Prostate gland (tissue), 2 donors: ENCODE measurements at places on chromosomes 2 and 18.

GRCh38 chr2:11658208-11659114, 11.5 kb downstream of the NTSR2 start:
- H3K4me3 ChIP-seq = no peak overlapping the region
- no peaks in the 10 kb centered on the region for H3K36me3 ChIP-seq
- no peaks in the 10 kb centered on the region for H3K4me1 ChIP-seq

- no peak for DNase-seq
- no peak overlapping the region for H3K4me3 ChIP-seq
- no peak overlapping the region for H3K27ac ChIP-seq
- no peaks in the 10 kb centered on the region for H3K27me3 ChIP-seq
- H3K36me3 ChIP-seq = no peaks in the 10 kb centered on the region
Observed at GRCh38 chr2:179521944-179522343, 257.3 kb upstream of the SESTD1 start.

DNA sequence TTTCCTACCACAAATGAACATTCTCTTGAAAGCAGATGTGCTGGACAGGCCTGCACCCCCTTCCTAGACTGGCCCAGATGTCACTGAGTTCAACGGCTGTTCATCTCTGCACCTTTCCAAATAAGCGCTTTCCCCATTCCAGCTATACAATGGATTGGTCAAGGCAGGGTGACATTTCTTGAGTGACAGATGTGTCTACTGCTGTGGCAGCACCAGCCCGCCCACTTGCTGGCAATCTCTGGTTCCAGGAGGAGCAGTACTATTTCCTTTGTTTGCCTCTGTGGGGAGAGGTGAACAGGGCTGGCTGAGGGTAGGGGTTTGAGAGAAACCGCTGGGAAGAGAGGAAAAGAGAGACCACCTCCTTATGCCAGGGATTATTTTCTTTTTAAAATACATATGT, 269.5 kb upstream of the POU3F3 start:
- H3K4me1 ChIP-seq = no peaks in the 10 kb centered on the region
- no peak overlapping the region for H3K27ac ChIP-seq
- no peak for DNase-seq
- no peak overlapping the region for H3K4me3 ChIP-seq
- H3K36me3 ChIP-seq = no peaks in the 10 kb centered on the region

DNA sequence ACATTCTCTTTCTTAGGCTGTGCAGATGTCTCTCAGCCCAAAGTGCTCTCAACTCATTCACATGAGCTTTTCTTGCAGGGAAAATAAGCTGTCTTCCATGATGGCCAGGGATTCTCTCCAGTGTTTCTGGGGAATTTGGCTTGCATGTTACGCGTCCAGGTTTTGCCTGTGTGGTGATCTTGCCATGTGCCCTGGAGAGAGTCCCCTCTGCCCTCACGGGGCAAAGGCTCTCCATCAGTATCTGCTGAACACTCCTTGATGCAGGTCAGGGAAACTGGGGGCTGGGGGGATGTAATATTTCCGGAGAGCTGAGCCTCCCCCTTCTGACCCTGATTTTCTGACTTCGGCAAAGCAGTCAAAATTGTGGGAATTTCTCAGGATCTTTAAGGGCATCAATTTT, 87.6 kb downstream of the ACKR3 start:
- no peaks in the 10 kb centered on the region for H3K36me3 ChIP-seq
- H3K27me3 ChIP-seq = no peaks in the 10 kb centered on the region
- H3K4me3 ChIP-seq = no peak overlapping the region
- DNase-seq = no peak
- no peak overlapping the region for H3K27ac ChIP-seq

GRCh38 chr18:34729264-34729663, 19.2 kb downstream of the DTNA start:
- H3K36me3 ChIP-seq = no peaks in the 10 kb centered on the region
- no peaks in the 10 kb centered on the region for H3K27me3 ChIP-seq
- no peaks in the 10 kb centered on the region for H3K4me1 ChIP-seq
- H3K27ac ChIP-seq = no peak overlapping the region

DNA sequence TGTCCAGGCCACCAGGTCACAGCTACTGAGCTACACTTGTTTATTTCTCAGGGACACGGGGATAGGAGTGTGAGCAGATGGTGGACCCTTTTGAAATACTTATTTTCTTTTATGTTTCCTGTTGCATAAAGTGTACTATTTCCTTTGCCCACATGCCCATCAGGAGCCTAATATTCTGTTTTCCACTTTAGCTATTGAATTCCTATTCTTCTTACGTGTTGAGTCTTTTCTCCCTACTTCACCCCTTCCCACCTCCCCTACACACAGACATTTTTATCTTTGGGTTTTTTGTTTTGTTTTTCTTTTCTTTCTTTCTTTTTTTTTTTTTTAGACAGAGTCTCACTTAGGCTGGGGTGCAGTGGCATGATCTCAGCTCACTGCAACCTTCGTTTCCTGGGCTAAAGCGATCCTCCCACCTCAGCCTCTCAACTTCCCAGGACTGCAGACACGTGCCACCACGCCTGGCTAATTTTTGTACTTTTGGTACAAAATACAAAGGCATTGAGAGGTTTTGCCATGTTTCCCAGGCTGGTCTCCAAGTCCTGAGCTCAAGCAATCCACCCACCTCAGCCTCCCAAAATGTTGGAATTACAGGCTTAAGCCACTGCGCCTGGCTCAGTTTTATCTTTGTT, 5.2 kb upstream of the GPR55 start:
- DNase-seq = no peak
- H3K4me1 ChIP-seq = no peaks in the 10 kb centered on the region
- no peak overlapping the region for H3K27ac ChIP-seq
- no peaks in the 10 kb centered on the region for H3K36me3 ChIP-seq
- H3K27me3 ChIP-seq = no peaks in the 10 kb centered on the region

DNA sequence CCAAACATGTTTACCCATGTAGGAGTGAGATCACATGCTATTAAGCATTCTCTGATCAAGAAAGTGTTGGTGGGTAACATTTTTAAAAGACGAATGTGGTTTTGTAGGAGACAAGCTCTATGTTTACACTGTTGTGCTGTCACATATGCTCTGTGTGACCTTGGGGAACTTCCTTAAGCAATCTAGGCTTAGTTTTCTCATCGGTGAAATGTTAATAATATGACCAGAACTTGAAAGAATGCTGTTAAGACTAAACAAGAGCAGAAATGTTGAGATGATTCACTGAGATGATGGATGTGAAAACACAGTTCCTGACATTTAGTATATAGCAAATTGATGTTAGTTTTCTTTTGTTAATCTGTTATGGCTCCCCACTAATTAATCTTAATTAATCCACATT, 860.9 kb upstream of the CNTNAP5 start:
- H3K27me3 ChIP-seq = no peaks in the 10 kb centered on the region
- no peak for DNase-seq
- no peak overlapping the region for H3K27ac ChIP-seq
- H3K4me1 ChIP-seq = no peaks in the 10 kb centered on the region

DNA sequence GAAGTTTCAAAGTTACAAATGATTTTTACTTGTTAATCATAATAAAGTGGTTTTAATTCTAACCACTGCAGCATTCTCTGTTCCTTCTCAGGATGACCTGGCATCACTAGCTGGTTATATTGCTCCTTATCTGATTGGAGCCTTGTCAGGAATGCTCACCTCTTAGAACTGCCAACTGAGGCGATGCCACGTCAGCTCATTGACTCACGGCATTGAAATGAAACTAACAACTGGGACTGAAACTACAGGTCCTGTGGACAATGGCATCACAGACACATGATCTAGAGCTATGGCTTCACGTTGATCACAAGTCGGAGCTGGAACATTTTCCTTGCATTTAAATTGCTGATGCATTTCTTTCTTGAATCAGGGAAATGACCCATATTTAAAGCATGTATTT, 54.9 kb upstream of the MAP2 start:
- H3K27me3 ChIP-seq = no peaks in the 10 kb centered on the region
- no peak overlapping the region for H3K4me3 ChIP-seq
- DNase-seq = peak; percentile 95

DNA sequence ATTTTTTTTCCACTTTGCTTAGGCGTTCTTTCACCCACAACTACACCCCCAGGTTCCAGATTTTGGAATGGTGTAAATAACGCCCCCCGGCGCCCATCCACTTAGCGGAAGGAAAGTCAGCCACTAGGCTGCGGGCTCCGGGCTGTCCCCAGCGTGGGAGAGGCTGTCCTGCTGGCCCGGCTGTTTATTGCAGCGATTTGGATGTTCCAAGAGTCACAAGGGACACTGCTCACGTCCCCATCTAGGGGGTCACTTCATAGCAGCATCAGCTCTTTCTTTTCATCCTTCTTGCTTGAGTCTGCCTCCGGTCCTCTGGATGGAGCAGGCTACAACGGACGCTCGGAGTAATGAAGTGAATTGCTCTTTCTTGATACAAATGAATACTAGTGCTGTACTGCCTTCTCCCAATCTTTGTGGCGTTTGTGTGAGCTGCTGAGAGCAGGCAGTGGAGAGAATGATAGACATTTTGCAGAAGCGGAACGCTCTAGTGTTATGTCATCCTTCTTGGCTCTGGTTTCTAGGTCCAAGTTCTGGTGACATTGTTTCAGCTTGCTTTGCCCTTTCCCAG, 50.7 kb upstream of the PAIP2B start:
- no peaks in the 10 kb centered on the region for H3K36me3 ChIP-seq
- no peaks in the 10 kb centered on the region for H3K4me1 ChIP-seq
- H3K27ac ChIP-seq = no peak overlapping the region
- DNase-seq = no peak

- no peak overlapping the region for H3K27ac ChIP-seq
- no peak for DNase-seq
- H3K27me3 ChIP-seq = no peaks in the 10 kb centered on the region
Observed at GRCh38 chr18:67232991-67233390, 283.5 kb downstream of the DSEL start.

- H3K27me3 ChIP-seq = no peaks in the 10 kb centered on the region
- H3K27ac ChIP-seq = no peak overlapping the region
- no peaks in the 10 kb centered on the region for H3K4me1 ChIP-seq
- no peak overlapping the region for H3K4me3 ChIP-seq
- H3K36me3 ChIP-seq = no peaks in the 10 kb centered on the region
Observed at GRCh38 chr18:50372743-50373142, 2.1 kb upstream of the SKA1 start.

DNA sequence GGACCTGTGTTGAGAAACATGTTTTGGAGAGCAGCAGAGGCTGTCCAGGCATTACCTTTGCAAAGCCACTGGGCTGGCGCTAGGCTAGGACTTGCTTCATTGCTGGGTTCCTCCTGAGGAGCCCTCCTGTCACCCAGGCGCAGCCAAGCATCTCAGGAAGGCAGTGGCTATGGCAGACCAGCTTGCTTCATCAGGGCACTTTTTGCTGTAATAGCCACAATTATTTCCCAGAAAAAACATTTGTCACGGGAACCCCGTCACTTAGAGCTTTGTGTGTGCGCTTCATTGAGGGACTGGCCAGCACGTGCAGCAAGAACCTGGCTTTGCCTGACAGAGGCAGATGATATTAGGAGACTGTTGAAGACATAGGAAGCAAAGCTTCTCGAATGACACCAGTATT, 36.4 kb downstream of the SLC20A1 start:
- no peaks in the 10 kb centered on the region for H3K4me1 ChIP-seq
- H3K27ac ChIP-seq = no peak overlapping the region
- no peak for DNase-seq
- no peaks in the 10 kb centered on the region for H3K27me3 ChIP-seq

DNA sequence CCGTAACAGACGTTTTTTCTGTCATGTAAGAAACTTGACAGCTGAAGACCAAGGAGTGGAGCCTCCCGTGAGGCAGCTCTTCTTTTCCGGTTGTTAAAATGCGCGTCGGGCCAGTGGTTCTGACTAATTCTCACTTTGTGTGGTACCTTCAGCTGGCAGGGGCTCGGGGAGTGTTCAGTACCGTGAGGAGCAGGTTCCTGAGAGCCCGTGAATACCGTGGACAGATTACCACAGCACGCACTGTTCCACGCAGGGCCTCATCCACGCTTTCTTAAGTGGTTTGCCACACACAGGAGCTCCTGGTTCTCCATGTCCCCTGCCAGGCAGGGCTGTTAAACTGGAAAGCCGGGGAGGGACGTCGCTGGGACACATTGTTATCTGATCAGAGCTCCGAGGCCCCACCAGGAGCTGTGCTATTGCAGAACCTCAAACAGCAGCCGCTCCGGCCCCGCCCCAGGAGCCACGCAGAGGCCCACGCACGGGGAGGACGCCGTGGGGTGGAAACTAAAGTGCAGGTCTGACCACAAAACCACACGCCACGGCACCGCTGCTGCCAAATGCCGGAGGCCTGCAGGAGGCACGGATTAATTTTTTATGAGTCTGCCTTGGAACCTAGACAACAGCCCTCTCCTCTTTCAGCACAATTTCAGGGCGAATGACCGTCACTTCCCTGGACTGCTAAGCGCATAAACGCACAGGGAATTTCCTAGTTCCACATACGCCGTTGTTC, 43.3 kb downstream of the NFATC1 start:
- no peaks in the 10 kb centered on the region for H3K36me3 ChIP-seq
- no peak overlapping the region for H3K4me3 ChIP-seq
- H3K4me1 ChIP-seq = peaks cover 6% of the 10 kb centered on the region
- H3K27ac ChIP-seq = peak overlapping the region; percentile 36
- H3K27me3 ChIP-seq = no peaks in the 10 kb centered on the region
- peak; percentile 73 for DNase-seq

DNA sequence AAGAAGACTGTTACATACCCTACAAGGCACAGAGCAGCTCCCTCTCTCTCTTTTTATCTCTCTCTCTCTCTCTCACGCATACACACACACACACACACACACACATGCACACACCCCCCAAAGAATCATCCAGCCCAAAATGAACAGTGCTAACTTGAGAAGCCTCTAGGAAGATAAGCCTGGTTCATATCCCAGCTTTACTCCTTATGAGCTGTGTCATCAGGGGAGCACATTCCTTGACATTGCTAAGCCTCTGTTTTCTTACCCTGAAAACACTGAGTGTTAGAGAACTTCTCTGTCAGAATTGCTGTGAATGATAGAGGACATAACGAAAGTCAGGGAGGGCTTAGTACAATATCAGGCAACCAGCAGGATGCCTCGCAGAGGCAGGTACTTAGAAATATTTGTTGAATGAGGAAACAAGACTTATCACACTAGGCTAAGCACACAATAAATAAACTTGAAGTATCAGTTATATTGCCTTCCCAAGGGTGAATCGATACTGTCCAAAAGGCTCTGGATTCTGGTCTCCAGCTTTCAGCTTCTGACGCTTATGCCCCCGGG, 725.6 kb upstream of the ID2 start:
- no peak overlapping the region for H3K4me3 ChIP-seq
- no peaks in the 10 kb centered on the region for H3K36me3 ChIP-seq
- no peaks in the 10 kb centered on the region for H3K27me3 ChIP-seq
- H3K4me1 ChIP-seq = no peaks in the 10 kb centered on the region
- H3K27ac ChIP-seq = no peak overlapping the region

- no peak for DNase-seq
- no peaks in the 10 kb centered on the region for H3K27me3 ChIP-seq
- no peak overlapping the region for H3K4me3 ChIP-seq
- no peaks in the 10 kb centered on the region for H3K4me1 ChIP-seq
Observed at GRCh38 chr18:78720456-78721237, 259.0 kb upstream of the SALL3 start.
